ENCODE measurements at places on chromosomes 6 and 20. TPM values are rescaled to one million over a fixed set of nuclear protein-coding genes. Genes with fewer than 3 reads are reported as not detected.

The TLDC2 gene
- not detected for total RNA-seq

The ARG1 gene
- not detected for total RNA-seq

The MDFI gene
- 59.1 TPM for total RNA-seq

The GJA1 gene
- not detected for total RNA-seq

The HAO1 gene
- total RNA-seq = not detected

The PHACTR2 gene
- 34.4 TPM for total RNA-seq

The RSPH9 gene
- total RNA-seq = not detected

The SAMD10 gene
- total RNA-seq = 4.5 TPM

The TJAP1 gene
- 78.9 TPM for total RNA-seq

The CDH4 gene
- total RNA-seq = 25.0 TPM

The TRERF1 gene
- total RNA-seq = 9.4 TPM

DNA sequence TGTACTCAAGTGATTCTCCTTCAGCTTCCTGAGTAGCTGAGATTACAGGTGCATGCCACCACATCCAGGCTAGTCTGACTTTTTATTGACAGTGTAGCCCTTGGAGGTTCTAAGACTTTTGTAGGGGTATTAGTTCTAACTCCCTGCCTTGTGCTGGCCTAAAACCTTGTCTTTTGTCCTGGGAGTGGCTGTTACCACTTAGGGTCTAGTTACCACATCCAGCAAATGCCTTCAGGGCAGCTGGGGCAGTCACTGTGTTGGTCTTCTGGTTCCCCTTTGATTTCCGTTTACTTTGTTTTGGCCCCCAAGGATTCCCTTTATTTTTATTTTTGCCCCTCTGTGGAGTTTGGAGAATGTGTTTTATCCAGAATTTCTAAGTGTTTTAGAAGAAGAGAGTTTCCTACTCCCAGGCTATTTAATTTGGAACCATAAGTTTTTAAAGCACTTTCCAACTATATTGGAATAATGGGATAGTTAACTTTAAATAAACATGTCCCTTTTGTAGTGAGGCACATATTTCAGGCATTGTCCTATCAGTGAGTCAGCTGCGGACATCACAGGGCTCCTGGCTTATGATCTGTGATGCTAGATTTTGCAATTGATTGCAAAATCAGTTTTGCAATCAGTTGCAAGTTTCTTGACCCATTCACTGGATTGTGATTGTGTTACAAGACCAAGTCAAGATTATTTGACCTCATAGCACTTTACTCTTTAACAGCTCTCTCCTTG, 25.0 kb downstream of the IL22RA2 start:
- peaks cover 7% of the 10 kb centered on the region for H3K36me3 ChIP-seq
- H3K4me1 ChIP-seq = peaks cover 34% of the 10 kb centered on the region
- H3K27me3 ChIP-seq = no peaks in the 10 kb centered on the region

DNA sequence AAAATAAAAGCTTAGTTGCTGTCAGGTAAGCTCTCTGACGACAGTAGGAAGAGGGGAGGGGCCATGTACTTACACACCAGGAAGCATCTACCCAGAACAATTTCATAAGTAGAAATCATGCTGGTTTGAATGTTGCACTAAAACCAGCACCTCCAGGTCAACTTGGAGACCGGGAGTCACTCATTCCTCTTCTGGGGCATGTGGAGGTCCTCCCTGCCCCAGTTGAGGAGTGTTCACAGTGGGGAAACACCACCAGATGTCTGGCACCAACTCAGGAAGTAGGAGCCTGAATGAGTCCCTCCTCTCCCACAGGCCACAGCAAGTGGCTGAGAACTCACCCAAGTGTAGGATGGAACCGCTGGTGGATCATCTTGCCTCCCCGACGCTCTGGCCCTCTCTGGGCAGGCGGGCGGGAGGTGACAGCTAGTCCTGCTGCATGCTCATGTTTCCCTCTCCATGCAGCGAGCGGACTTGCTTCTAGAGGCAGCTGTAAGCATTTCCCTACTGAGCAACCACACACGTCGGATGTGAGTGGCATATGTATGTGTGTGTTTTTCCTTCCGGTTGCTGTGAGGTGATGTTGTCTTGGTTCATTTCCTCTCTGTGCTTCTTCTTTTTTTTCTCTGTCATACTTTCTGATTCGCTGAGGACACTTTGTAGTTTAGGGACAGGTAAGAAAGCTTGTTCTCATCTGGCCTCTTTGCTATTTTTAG, 149.5 kb upstream of the NEDD9 start:
- no peaks in the 10 kb centered on the region for H3K36me3 ChIP-seq
- no peak for DNase-seq
- H3K4me1 ChIP-seq = no peaks in the 10 kb centered on the region
- no peak overlapping the region for H3K27ac ChIP-seq
- no peaks in the 10 kb centered on the region for H3K27me3 ChIP-seq

DNA sequence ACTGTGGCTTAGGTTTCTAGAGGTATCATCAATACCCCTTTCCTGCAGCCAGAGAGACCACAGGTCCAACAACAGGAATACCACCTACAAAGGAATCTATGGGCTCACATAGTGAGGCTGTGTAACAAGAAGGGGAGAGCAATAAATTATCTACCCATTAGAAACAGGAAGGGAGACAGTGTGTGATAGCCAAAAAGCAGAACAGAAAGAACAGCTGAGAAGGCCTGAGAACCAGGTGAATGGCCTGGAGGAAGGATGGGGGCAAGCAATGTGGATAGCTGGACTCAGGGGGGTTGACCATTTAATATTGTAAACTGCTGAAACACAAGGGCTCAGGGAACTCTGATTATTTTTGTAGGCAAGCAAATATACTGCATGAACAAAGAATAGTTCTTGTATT, 628.2 kb downstream of the COL12A1 start:
- H3K4me3 ChIP-seq = no peak overlapping the region
- no peaks in the 10 kb centered on the region for H3K36me3 ChIP-seq
- peaks cover 19% of the 10 kb centered on the region for H3K4me1 ChIP-seq
- peak overlapping the region; percentile 92 for H3K27ac ChIP-seq

- peak overlapping the region; percentile 42 for H3K27ac ChIP-seq
- H3K4me1 ChIP-seq = peaks cover 12% of the 10 kb centered on the region
- H3K4me3 ChIP-seq = no peak overlapping the region
- H3K36me3 ChIP-seq = peaks cover 26% of the 10 kb centered on the region
- DNase-seq = no peak
Measured at GRCh38 chr6:15457121-15457650, 205.6 kb downstream of the DTNBP1 start.

- no peaks in the 10 kb centered on the region for H3K27me3 ChIP-seq
- H3K27ac ChIP-seq = no peak overlapping the region
- H3K36me3 ChIP-seq = no peaks in the 10 kb centered on the region
- DNase-seq = peak; percentile 33
Measured at GRCh38 chr6:166156942-166157341, 10.7 kb downstream of the TBXT start.

- no peaks in the 10 kb centered on the region for H3K36me3 ChIP-seq
- H3K4me1 ChIP-seq = no peaks in the 10 kb centered on the region
- H3K27me3 ChIP-seq = peaks cover 36% of the 10 kb centered on the region
Measured at GRCh38 chr6:52186480-52186879, 305 bp downstream of the IL17A start.

GRCh38 chr6:25065666-25066065, 129.9 kb upstream of the RIPOR2 start:
- no peak overlapping the region for H3K27ac ChIP-seq
- no peak for DNase-seq
- no peaks in the 10 kb centered on the region for H3K27me3 ChIP-seq
- H3K36me3 ChIP-seq = peaks cover 3% of the 10 kb centered on the region
- H3K4me3 ChIP-seq = no peak overlapping the region

GRCh38 chr6:112909781-112910180, 562.7 kb downstream of the RFPL4B start:
- H3K4me1 ChIP-seq = peaks cover 5% of the 10 kb centered on the region
- peak; percentile 2 for DNase-seq
- H3K4me3 ChIP-seq = no peak overlapping the region
- H3K27me3 ChIP-seq = no peaks in the 10 kb centered on the region
- H3K27ac ChIP-seq = no peak overlapping the region

DNA sequence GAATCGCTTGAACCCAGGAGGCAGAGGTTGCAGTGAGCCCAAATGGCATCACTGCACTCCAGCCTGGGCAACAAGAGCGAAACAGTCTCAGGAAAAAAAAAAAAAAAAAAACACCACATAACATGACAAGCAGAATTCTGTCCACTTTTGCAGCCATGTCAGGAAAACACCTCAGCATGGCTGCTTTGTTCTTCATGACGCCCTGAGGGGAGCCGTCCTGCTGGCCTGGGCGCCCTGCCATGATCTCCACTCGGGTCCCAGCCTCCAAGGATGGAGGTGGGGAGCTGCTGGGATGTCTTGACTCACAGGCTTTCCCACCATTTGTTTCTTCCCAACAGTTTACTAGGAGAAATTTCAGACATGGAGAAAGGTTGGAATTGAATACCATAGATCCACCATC, 42.2 kb downstream of the SNX9 start:
- no peak overlapping the region for H3K4me3 ChIP-seq
- peaks cover 32% of the 10 kb centered on the region for H3K4me1 ChIP-seq
- DNase-seq = peak; percentile 35
- H3K36me3 ChIP-seq = no peaks in the 10 kb centered on the region
- H3K27ac ChIP-seq = no peak overlapping the region

GRCh38 chr20:48773837-48774418, 53.9 kb downstream of the PREX1 start:
- DNase-seq = no peak
- no peak overlapping the region for H3K4me3 ChIP-seq
- no peak overlapping the region for H3K27ac ChIP-seq
- no peaks in the 10 kb centered on the region for H3K36me3 ChIP-seq

DNA sequence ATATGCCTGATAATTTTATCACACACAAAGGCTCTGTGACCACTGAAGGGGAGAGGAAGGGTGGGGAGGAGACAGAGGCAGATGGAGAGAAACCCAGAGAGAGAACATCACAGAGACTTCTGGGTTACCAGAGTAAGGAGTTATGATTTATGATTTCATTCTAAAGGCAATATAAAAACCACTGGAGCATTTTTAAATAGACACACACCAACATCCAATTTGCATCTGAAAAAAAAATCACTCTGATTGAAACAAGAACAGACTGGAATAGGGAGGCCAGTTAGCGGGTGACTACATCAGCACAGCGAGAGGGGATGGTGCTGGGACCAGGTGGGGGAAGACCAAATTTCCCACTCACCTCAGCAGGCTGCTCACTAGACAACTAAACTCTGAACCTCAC, 104.8 kb downstream of the AGPAT4 start:
- H3K36me3 ChIP-seq = no peaks in the 10 kb centered on the region
- H3K4me1 ChIP-seq = peaks cover 30% of the 10 kb centered on the region
- DNase-seq = no peak
- peak overlapping the region; percentile 74 for H3K27ac ChIP-seq
- no peaks in the 10 kb centered on the region for H3K27me3 ChIP-seq
- H3K4me3 ChIP-seq = no peak overlapping the region

DNA sequence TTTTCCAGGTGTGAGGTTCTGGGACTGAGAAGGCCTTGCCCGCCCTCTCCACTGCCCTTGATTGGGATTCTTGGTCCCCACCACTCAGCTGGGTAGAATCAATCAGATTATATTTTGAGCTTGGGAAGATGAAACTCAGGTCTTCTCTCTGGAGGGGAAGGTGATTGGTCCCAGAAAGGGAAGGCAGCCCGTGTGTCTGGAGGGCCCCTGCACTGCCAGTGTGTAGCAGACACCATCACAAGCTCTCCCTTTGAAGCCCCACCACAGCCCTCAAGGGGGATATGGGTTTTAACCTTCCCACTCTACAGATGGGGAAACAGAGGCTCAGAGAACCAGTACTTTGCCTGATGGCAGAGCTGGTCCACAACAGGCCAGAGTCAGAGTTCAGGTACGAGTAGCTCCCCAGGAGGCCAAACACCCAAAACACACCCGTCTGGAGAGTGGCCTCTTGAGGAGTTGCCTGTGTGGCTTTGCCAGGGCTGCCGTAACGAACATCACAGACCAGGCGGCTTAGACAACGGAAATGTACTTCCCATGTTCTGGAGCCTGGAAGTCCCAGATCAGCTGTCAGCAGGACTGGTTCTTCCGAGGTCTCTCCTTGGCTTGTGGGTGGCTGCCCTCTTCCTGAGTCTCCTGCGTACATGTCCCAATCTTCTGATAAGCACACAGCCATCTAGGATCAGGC, 205.6 kb downstream of the SYNDIG1 start:
- no peaks in the 10 kb centered on the region for H3K4me1 ChIP-seq
- H3K36me3 ChIP-seq = no peaks in the 10 kb centered on the region
- H3K27ac ChIP-seq = no peak overlapping the region
- no peak for DNase-seq
- H3K27me3 ChIP-seq = no peaks in the 10 kb centered on the region
- H3K4me3 ChIP-seq = no peak overlapping the region

DNA sequence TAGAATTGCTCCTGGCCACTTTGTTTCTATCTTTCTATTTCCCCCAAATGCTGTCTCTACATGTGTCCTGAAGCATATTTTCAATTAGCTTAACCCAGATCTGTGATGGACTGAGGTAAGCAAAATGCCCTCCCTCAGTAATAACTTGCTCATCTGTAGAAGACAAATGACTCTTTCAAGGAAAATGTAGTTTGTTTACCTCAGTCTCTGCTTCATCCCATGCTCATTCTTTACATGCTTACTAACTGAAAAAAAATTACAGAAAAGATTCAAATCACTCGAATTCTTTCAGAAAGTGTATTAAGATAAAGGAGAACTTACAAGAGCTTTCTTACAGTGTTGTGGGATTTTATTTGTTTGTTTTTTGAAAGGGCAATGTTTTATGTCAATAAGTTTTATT, 531.1 kb downstream of the LMBRD1 start:
- no peak overlapping the region for H3K4me3 ChIP-seq
- DNase-seq = no peak
- peaks cover 68% of the 10 kb centered on the region for H3K27me3 ChIP-seq
- H3K27ac ChIP-seq = no peak overlapping the region

- H3K4me3 ChIP-seq = no peak overlapping the region
- no peaks in the 10 kb centered on the region for H3K36me3 ChIP-seq
- H3K27ac ChIP-seq = no peak overlapping the region
Measured at GRCh38 chr20:8309634-8310033, 177.6 kb downstream of the PLCB1 start.

- peaks cover 27% of the 10 kb centered on the region for H3K4me1 ChIP-seq
- H3K27ac ChIP-seq = peak overlapping the region; percentile 88
- H3K4me3 ChIP-seq = peak overlapping the region; percentile 87
- no peaks in the 10 kb centered on the region for H3K27me3 ChIP-seq
- peaks cover 29% of the 10 kb centered on the region for H3K36me3 ChIP-seq
- DNase-seq = peak; percentile 56
Measured at GRCh38 chr6:36444470-36444869, 1.7 kb downstream of the KCTD20 start.

DNA sequence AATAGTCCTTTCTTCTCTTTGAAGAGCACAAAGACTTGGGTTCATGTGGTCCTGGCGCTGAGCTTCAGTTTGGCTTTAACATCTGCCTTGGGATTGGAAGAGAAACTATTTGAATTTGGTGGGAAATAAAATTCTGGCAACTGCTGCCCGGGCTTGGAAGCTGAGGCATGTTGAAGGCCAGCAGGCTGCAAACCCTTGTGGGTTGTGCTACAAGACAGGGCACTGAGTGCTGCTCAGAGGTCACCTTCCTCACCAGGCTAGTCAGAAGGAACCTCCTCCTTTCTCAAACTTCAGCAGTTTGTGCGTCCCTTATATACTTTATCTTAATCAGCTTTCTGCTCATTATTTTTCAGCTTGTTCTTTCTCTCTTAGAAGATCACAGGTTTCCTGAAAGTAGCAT, 238.4 kb upstream of the TBX18 start:
- H3K4me3 ChIP-seq = no peak overlapping the region
- peaks cover 6% of the 10 kb centered on the region for H3K36me3 ChIP-seq
- H3K27me3 ChIP-seq = no peaks in the 10 kb centered on the region
- H3K27ac ChIP-seq = no peak overlapping the region
- no peak for DNase-seq
